ENCODE measurements at places on chromosomes 7 and 10.

GRCh38 chr10:79417266-79417665 lies 28.2 kb downstream of the ZCCHC24 start:
- no peak for DNase-seq

DNA sequence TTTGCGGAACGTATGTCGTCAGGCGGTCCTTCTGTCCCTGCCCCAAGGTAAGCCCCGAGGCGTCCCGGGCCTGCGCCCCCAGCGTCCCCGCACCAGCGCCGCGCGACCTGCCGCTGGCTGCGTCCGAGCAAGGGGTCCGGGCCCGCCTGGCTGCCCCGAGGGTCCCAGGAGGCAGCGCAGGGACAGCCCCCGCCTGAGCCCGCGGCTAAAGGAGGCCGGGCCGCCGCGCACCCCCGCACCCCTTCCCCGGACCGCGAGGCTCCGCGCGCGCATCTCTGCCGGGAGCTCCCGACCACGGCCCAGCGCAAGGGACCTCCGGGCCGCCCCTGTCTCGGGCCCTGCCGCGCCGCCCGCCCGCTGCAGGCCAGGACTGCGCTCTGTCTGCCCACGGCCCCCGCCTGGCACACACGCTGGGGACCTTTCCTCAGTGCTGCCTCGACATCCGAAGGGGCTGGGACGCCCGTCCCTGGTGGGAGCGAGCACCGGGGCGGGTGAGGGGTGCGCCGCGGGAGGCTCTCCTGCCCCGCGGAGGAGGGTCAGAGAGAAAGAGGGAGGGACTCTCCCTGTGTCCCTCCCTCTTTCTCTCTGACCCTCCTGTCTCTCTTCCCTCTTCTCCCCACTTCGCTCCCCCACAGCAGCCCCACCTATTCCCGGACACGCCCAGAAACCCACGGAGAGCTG lies 25.0 kb downstream of the SHH start:
- peak; percentile 28 for DNase-seq

DNA sequence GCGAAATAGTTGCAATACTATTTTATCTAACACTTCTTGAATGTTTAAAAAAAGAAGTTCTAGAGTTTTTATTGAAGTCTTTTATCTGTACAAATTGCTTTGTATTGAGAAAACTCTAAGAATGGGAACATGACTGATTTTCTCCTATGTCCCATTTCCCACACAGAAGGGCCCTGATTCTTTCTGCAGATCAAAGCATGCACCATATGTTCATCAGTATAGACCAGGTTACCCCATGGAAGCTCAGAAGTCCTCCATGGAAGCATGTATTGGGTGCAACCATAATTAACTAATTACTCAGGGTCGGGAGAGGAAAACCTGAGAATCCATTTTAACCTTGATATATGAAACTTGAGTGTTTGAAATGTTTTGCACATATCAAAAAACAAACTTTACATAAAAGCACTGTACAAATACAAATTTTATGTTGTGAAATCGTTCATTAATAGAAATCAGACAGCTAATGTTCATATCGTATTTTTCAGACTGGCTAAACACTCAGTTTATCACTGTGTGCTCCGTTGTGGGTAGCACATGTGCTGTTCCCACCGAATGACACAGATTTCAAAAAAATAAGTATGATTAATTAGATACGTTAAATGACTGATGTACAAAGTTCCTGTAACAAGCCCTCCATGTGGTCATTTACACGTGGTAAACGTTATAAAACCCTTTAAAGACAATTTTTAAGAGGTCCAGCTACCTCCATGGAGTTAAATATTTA lies 71.5 kb downstream of the PTF1A start:
- DNase-seq = no peak

GRCh38 chr7:55569797-55570196 lies 2.5 kb downstream of the VOPP1 start:
- DNase-seq = no peak

- DNase-seq = no peak
These were observed 661.8 kb upstream of the MBL2 start for GRCh38 chr10:53434413-53434812.
